Activated CD8-positive, alpha-beta memory T cell treated with anti-CD3 and anti-CD28 coated beads for 1 hour (primary cell): ENCODE measurements at places on chromosomes 4 and X.

DNA sequence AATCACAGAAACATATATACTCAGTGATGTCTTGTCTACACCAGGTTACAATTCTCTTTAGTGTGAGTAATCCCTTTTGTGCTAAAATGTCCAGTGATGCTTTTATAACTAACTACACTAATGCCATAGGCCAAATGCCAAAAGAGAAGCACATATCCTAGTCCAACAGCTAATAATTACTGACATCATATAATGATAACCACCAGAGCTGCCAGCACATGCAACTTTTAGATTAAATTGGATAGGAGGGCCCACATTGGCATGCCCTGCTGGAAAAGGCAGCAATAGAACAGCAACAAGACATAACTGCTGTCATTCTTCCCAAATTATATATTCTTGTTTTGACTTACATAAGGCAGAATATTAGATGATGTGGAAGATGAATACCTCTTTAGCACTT lies 238.8 kb downstream of the KCNIP4 start:
- DNase-seq = no peak

DNA sequence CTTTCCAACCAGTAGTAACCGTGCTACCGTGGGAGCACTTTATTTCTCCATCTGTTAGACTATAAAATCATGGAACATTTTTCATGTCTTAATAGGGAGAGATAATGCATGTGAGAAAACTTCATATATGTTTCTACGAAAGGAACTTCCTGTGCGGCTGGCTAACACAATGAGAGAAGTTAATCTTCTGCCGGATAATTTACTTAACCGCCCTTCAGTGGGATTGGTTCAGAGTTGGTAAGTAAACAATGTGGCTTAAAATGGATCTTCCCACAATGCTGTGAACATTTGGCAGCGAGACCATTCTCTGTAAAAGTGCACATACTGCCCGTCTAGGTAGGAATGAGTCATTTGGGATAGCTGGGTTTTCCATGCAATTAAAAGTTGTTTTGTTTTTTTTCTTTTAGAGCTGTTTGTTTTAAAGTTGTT lies 29.6 kb downstream of the PDK3 start:
- no peak for DNase-seq

DNA sequence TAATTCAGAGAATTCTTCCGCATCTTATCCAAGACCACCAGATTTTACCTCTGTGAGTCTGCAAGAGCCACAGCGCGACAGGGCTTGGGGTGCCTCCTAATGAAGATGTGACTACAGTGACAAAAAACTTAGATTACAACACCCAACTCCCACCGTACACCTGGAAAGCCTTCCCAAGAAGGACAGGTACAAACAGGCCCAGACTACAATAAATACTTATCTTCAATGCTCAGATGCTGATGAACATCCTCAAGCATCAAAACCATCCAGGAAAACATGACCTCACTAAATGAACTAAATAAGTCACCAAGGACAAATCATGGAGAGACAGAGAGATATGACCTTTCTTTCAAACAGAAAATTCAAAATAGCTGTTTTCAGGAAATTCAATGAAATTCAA lies 20.8 kb upstream of the ABCG2 start:
- no peak for DNase-seq

- DNase-seq = no peak
Measured at GRCh38 chr4:3310301-3311094, 17.7 kb downstream of the RGS12 start.

- no peak for DNase-seq
Measured at GRCh38 chrX:48736303-48736702, 25.2 kb upstream of the GLOD5 start.

GRCh38 chr4:186727977-186728519 lies 4.4 kb upstream of the FAT1 start:
- no peak for DNase-seq

DNA sequence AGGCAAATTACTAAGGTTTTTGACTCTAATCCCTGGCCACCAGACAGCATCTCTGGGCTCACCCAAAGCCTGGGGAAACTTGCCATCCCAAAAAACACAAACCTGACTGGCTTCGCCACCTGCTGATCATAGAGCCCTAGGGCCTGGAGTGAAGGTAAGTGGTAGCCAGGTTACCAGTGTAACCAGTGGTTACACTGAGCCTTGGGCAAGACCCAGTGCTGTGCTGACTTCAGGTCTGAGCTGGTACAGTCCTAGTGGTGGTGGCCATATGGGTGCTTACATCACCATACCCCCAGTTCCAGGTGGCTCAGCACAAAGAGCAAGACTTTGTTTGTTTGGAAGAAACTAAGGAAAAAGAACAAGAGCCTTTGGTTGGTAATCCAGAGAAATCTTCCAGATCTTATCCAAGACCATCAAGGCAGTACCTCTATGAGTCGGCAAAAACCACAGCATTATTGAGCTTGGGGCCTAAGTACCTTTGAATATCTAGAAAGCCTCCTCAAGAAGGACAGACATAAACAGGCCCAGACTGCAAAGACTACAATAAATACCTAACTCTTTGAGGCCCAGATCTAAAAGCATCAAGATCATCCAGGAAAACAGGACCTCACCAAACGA lies 13.7 kb downstream of the MED14 start:
- DNase-seq = no peak

- DNase-seq = no peak
Measured at GRCh38 chr4:8205749-8206611, 6.9 kb downstream of the SH3TC1 start.

GRCh38 chr4:519203-519651 lies 20.2 kb downstream of the PIGG start:
- DNase-seq = no peak

- DNase-seq = no peak
Measured at GRCh38 chr4:44914748-44915147, 188.4 kb upstream of the GNPDA2 start.
